ENCODE measurements at places on chromosomes 6 and 20.

GRCh38 chr20:43919686-43920403, 5.2 kb downstream of the TOX2 start:
- no peak for DNase-seq

- no peak for DNase-seq
Observed at GRCh38 chr6:157245436-157245835, 77.9 kb downstream of the TMEM242 start.

DNA sequence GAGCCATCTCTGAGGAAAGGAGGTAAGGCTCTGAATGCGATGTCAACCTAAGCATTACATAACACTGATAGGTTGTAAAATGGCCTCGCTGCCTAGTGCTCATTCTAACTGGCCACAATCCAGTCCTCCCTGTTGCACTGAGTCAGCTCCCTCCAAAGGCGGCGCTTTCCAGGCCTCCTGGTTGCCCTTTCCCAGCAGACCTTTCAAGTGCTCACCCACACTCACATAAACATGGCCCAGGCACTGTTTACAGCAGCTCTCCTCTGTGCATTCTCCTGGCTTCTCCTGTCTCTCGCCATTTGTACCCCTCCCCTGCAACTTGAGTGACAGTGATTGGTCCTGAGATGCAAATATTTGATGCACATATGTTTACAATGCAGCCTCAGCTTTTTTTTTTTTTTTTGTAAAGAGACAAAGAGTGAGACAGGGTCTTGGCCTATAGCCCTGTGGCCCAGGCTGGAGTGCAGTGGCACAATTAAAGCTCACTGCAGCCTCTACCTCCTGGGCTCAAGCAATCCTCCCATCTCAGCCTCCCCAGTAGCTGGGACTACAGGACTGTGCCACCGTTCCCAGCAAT, 36.8 kb upstream of the PRND start:
- DNase-seq, result no peak

DNA sequence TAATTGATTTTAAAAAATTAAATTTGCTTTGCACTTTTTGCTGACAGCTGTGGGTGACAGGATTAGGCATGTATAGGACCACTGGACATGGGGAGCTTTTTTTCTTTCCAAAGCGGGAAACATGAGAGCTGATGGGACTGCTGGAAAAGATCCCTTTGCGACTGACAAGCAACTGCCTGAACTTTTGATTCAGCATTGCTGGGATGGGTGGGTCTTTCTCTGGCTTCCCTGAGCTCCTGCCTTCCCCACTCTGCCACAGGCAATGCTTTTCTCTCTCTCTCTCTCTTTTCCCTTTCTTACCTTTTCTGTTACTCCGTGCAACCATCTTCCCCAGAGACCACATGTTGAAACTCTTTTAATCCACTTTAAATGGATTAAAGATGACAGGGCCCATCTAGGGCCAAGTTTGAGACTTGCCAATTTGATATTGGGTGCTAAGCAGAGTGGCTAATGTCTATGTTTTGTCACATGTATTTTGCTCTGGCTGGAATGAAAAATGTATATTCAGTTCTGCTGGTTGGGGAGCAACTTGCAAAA, 33.5 kb upstream of the TPD52L1 start:
- DNase-seq, result no peak

DNA sequence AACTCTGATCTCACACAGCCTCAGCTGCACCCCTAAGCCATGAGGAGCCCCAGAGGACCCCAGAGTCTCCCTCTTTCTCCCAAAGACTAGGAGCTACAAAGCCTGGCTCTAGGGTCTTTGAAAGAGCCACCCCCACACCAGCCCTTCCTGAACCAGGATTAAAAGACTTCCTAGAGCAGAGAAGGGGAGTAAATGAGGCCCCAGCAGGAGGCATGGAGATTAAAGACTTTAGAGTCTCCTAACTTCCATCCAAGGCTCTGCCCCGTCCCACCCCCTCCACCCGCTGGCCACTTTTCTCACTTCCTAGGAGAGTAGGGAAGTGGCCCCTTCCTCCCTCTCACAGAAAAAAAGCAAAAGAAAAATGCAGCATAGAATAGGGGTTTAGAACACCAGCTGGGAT, 1.7 kb downstream of the PREX1 start:
- DNase-seq, result no peak

DNA sequence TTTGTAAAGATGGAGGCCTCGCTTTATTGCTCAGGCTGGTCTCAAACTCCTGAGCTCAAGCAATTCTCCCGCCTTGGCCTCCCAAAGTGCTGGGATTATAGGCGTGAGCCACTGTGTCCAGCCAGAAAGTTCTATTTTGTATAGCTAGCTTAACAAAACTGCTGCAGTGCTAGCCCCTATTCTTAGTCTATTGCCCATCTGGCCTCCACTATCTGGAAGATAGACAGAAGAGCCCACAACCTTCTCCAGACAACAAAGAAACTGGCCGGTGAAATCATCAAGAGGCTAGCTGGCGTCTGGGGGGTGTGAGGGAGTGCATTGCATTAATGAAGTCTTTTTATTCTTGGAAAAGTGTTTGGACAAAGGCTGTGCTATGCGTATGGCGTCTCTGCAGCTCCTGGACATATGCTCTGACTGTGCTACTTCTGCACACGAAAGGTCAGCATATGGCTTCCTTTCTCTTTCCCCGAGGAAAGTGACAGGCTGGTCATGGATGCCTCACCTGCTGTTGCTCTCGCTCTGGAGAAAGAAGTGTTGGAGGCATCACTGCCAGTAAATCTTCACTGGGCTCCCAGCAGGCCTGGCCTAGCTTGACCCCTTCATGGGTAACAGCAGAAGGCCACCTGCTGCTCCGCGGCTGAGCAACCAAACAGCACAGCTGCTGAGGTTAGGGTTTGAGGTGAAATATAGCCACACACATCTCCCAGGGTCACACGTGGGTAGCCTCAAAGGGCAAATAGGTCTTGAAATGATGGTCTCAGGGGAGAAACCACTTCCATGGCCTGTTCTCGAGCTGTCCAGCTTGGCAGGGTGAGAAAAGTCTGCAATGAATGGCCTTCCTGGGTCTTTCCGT, 95.1 kb upstream of the IYD start:
- no peak for DNase-seq

GRCh38 chr20:51542571-51543421, at the start of gene NFATC2:
TSS of gene NFATC2 (minus strand) at chr20:51542719. CDS start at chr20:51542499, 220 bp downstream.
- no peak for DNase-seq

DNA sequence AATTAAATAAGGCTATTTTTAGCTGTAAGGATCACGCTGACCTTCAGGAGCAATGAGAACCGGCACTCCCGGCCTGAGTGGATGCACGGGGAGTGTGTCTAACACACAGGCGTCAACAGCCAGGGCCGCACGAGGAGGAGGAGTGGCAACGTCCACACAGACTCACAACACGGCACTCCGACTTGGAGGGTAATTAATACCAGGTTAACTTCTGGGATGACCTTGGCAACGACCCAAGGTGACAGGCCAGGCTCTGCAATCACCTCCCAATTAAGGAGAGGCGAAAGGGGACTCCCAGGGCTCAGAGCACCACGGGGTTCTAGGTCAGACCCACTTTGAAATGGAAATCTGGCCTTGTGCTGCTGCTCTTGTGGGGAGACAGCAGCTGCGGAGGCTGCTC, 84.0 kb downstream of the RAMACL start:
- no peak for DNase-seq

DNA sequence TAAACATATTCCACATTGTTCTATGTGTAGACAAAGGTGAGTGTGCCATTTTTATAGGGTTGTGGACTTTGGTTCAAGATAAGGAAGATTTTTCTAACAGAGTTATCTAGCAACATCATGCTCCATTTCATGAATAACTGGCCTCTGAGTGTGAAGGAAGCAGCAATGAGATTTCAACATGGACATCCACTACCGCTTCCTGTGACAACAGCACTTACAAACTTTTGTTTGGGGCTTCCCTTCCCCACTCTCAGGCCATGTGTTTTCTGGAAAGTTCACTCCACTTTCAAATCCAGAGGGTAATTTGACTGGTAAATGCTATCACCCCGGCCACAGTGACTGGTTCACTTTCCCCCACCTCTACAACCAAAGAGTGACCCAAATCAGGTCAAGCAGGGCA, 38.1 kb upstream of the PROKR2 start:
- no peak for DNase-seq

DNA sequence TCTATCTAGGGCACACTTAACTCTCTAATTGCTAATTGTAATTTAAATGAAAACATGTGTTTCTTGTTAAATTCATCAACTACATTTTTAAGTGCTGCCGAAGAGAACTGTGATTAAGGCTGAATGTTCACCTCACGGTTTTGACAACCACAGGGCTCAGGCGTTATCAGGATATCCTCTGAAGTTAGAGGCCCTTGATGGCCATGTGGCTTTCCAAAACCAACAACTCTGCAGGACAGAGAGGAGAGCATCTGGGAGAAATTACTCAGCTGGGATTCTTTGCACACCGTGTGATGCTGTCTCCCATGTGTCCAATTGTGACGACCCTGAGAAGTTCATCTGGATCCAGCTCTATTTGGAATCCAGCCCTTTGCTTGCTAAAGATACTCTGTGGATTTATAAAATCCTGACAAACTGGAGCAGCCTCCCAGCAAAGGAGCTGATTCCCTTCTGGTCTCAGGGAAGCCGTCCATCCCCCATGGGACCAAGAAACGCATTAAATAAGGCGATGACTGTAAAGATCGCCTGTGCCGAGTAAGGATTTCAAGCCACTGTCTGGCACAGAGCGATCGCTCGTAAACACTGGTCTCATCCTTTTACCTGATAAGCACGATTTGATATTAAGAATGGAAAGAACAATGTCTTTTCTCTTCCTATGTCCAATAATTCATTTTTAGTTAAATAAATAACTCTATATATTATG, 401.1 kb downstream of the CD83 start:
- DNase-seq, result no peak

GRCh38 chr6:53066077-53066417, 843 bp downstream of the FBXO9 start:
- DNase-seq, result no peak

DNA sequence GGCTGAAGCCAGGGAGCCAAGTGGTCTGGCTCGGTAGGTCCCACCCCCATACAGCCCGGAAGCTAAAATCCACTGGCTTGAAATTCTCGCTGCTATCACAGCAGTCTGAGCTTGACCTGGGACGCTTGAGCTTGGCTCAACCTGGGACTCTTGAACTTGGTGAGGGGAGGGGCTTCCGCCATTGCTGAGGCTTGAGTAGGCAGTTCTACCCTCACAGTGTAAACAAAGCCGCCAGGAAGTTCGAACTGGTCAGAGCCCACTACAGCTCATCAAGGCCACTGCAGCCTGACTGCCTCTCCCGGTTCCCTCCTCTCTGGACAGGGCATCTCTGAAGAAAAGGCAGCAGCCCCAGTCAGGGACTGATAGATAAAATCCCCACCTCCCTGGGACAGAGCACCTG, 1337.7 kb downstream of the HACE1 start:
- DNase-seq, result no peak

- DNase-seq, result no peak
Observed at GRCh38 chr20:58407201-58407873, 18.3 kb downstream of the VAPB start.

GRCh38 chr20:57780398-57780797, 70.6 kb upstream of the PMEPA1 start:
- DNase-seq, result no peak

GRCh38 chr20:840858-841567, 7.5 kb downstream of the FAM110A start:
- peak; percentile 22 for DNase-seq

- DNase-seq, result no peak
Observed at GRCh38 chr6:112842330-112842685, 495.2 kb downstream of the RFPL4B start.

DNA sequence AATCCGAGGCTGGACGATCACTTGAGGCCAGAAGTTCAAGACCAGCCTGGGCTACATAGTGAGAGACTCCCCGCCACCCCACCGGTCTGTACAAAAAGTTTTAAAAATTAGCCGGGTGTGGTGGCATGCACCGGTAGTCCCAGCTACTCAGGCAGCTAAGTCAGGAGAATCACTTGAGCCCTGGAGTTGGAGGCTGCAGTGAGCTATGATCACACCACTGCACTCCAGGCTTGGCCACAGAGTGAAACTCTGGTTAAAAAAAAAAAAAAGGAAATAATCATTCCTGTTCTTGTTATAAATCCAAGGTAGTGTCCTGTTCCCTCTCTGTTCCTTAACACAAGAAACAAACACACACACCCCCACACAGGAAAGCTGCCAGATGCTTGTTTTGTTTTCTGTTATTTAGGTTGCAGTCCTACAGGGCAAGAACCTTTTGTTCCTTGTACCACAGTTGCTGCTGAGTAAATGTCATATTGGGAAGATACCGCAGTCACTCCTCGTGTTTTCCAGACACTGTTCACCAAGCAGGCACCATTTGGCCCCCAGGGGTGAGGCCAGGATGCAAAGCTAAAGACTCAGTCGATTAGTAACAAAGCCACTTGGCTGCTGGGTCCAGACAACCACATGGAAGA, 28.9 kb downstream of the ASIP start:
- no peak for DNase-seq

GRCh38 chr20:51062065-51062464, 39.2 kb upstream of the KCNG1 start:
- DNase-seq, result no peak

- DNase-seq, result no peak
Observed at GRCh38 chr20:13744352-13744751, 40.4 kb downstream of the ESF1 start.

DNA sequence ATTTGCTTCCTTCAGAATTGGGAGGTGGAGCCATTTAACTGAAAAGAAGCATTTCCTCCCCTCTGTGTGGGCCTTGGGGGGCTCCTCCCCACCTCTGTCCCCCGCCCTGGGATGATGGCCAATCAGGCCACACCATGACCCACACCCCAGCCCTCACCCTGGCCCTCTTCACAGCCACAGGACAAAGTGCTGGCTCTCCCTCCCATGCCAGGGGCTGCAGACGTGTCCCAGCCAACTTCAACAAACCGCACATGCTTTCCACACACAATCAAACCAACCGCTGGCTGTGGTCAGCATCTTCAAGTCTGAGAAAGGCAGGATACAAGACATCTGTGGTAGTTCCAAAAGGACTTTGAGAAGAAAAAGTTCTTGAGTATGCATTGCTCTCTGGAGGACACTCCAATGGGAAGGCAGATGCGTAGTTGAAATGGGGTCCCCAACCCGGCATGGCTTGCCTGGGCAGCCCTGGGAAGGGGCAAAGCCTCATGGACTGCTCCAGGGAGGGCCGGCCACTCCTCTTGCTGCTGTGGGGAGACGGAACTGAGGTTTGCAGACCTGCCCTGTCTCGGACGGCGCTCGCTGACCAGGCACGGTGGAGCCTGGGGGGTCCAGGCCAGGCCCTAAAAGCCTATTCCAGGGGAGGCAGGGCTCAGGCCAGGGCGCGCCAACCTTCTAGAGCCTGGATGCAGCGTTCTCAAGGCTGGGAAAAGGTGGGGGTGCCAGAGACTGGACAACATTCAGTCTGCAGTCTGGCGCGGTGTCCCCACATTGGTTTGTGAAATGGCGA, 12.2 kb downstream of the TTLL2 start:
- DNase-seq, result no peak

Data from NCI-H748 treated with DMSO at 0.1 percent for 48 hours (cell line).